ENCODE measurements at places on chromosomes 4 and X.

- peak; percentile 65 for DNase-seq
These were observed 5.9 kb downstream of the LAMP2 start for GRCh38 chrX:120463241-120463640.

DNA sequence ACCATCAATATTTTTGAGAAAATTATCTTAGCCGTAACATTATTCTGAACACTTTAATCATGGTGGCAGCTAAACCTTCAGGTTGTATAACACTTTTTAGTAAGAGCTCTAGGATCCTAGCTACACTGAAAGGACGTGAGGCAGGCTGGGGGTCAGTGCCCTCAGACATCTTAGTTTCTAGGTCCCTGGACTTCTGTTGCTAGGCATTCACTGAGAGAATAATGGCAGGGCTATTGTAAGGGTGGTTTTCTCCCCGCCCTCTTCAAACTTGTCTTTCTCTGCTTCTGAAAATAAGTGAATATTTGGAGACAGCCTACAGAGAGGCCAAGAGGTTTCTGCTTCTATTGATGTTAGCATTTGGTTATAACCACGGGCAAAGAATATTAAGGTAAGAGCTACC, 15.4 kb upstream of the MMRN1 start:
- no peak for DNase-seq

DNA sequence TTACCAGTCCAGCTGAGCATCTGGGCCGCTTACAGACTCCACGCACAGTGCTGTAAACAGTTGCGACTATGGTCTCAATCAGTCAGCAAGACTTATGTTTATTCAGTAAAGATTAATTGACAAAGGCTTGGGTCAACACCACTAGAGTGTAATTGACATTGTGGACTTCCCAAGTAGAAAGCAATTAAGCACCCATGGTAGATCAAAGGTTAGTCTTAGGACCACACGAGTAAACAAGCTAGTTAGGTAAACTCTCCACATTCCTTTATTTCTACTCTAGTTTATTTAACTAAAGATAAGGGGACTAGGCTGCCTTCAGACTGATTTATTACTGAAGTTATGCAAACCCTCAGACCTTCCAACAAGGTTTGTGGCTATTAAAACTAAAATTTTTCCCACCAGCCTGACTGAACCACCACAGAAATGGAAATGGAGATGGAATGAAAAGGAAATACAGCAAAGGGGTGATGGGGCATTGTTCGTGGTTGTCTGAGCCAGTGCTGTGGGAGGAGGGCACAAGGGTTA, 44.2 kb downstream of the MTHFD2L start:
- DNase-seq, result no peak

DNA sequence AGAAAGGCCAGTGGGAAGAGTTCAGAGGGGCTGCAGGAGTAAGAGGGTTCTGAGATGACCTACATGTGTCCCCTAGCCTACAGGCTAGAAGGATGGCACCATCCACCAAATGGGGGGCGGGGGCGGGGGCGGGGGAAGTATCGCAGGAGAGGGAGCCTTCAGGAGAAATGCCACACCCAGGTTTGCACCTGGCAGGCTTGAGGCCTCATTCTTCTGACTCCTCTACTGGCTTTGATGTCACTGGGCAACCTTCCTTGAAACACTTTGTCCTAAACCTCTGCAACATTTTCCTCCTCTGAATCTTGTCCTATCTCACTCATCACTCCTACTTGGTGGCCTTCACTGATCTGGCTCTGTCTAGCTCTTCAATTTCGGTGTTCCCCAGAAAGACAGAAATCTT, 24.0 kb downstream of the CD99L2 start:
- no peak for DNase-seq

DNA sequence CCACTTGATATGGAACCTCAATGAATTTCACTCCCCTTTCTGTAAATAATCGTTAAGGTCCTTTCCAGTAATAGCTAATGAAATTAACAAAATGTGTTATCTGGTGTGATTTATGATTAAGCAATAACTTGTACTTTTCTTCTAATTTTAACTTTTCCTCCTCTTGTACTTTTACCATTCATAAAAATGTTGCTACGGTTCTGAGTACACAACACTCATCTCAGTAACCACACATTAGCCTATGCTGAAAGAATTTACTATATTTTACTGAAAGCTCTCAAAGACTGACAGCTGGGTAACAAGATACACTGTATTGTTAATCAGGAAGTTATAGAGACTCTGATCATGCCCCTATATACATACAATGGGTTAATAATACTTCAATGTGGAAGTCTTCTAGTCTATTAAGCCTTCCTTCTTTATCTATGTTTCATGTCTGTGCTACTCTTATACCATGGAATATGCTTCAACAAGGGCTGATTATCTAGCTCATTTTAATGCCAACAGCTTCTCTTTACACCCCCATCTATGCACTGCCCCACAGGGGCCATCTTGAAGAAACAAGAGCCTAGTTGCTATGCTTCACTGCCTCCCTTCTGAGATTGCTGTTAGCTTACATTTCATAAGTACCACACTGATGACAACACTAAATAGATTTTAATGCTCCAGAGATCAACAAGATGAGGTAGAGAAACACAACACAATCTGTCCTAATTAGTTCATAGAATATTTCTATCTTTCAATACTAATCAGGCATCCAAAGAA, 39.1 kb downstream of the LAMP2 start:
- no peak for DNase-seq

GRCh38 chrX:70613295-70613694, 168.7 kb downstream of the DLG3 start:
- DNase-seq, result no peak
